ENCODE measurements at places on chromosomes 3 and 15. TPM values are rescaled to one million over a fixed set of nuclear protein-coding genes. Genes with fewer than 3 reads are reported as not detected.

BFSP2 gene
- total RNA-seq, result not detected

GUCA1C gene
- not detected for total RNA-seq

TFDP2 gene
- total RNA-seq, result 17.2 TPM

A4GNT gene
- total RNA-seq, result not detected

MRPS25 gene
- total RNA-seq, result 56.2 TPM

NAA80 gene
- total RNA-seq, result 6.1 TPM

CYP8B1 gene
- total RNA-seq, result not detected

INSYN1 gene
- total RNA-seq, result 2.2 TPM

PRRT3 gene
- total RNA-seq, result 0.66 TPM

DLL4 gene
- 1.2 TPM for total RNA-seq

ITGA11 gene
- total RNA-seq, result 4.5 TPM

TMEM212 gene
- not detected for total RNA-seq

EIF4E3 gene
- total RNA-seq, result 3.7 TPM

GCNT3 gene
- total RNA-seq, result 156 TPM

C15orf62 gene
- total RNA-seq, result 0.16 TPM

SPESP1 gene
- total RNA-seq, result not detected

CPOX gene
- total RNA-seq, result 17.7 TPM

PTX3 gene
- total RNA-seq, result 1.0 TPM

SKOR1 gene
- total RNA-seq, result 0.06 TPM

CIAO2A gene
- total RNA-seq, result 108 TPM

MAGI1 gene
- total RNA-seq, result 2.6 TPM

MORC1 gene
- not detected for total RNA-seq

GP5 gene
- not detected for total RNA-seq

CCR9 gene
- total RNA-seq, result not detected

ACY1 gene
- total RNA-seq, result 23.0 TPM

SYNM gene
- 41.3 TPM for total RNA-seq

CCR3 gene
- not detected for total RNA-seq

PPP1R14D gene
- total RNA-seq, result not detected

NEK11 gene
- total RNA-seq, result 5.9 TPM

IMPG2 gene
- 0.04 TPM for total RNA-seq

UCN2 gene
- total RNA-seq, result 8.2 TPM

LYSMD4 gene
- total RNA-seq, result 3.9 TPM

TGM4 gene
- total RNA-seq, result 0.12 TPM

SNX22 gene
- 0.90 TPM for total RNA-seq

ASB14 gene
- total RNA-seq, result not detected

Data from A549 treated with ZK216348 at 1 μM for 4 hours (cell line).